Stimulated activated CD8-positive, alpha-beta memory T cell treated with anti-CD3 and anti-CD28 coated beads, Interleukin-2, amount 100 ng/mL, for 48 hours (primary cell): ENCODE measurements at places on chromosomes 4 and X.

DNA sequence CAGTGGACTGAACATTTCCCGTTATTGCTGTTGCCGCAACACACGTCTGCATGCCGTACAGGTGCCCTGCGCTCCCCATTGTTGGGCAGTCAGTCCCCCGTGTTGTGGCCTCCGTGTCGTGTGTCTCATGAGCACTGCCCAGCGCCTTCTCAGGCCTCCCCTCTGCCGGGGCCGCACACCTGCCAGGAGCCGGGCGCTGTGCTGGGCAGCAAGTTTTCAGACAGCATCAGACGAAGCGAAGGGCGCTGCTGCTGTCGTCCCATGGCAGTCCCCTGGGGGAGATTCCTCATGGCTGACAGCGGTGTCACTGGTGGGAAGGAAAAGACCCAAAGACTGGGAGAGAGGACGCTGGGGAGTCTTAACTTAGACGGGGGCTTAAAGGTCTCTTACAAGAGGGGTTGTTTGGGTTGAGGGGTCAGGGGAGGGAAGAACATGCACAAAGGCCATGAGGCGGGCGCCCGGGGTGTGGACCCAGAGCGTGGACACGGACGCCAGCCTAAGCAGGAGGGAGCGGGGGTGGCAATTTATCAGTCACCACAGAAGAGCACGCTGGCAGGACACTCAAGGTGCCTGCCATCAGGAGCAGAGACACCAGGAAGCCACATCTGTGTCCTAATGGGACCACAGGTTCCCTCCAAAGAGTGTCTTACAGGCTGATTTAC lies 47.3 kb downstream of the RGS12 start:
- no peak for DNase-seq

- DNase-seq: no peak
These were observed 5.6 kb downstream of the TMEM255A start for GRCh38 chrX:120305531-120306141.

DNA sequence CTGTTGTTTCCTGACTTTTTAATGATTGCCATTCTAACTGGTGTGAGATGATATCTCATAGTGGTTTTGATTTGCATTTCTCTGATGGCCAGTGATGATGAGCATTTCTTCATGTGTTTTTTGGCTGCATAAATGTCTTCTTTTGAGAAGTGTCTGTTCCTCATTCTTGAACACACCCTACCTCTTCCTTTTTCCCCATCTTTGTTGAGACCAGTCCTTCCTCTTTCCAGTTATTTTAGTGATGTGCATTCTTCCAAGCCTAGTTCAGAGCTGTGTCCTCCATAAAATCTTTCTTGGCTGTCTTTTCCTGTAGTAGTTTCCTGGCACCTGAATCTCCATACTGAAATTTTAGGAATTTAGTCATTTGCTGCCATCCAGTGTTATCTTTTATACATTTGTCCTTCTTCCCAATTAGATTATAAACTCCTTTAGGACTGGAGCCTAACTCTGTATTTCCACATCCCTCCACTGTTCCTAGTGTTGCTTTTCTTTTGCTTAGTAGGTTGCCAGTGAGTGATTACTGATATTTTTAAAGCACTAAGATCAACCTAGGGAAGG lies 11.4 kb downstream of the FHIP1A start:
- no peak for DNase-seq

GRCh38 chrX:397575-397974 lies 10.9 kb upstream of the PPP2R3B start:
- DNase-seq: no peak

GRCh38 chr4:76881375-76881774 lies 16.6 kb downstream of the SOWAHB start:
- no peak for DNase-seq

DNA sequence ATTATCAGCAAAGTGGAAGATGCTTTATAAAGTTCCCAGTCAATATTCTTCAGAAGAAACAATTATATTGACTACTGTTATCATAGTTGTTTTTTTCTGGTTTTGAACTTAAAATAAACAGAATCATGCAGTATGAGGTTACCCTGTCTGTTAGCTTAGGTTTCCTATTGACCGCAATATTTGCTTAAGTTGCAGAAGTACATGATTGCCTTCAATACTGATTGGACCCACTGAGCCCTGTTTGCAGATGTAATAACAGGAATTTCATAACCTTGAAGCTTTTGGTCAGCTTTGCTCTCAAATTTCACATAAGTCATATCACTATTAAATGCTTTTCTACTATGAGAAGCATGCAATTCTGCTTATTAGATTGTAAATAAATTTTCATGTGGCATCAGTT lies 229.1 kb upstream of the FSTL5 start:
- DNase-seq: no peak

- DNase-seq: no peak
These were observed 115.4 kb downstream of the STPG2 start for GRCh38 chr4:98027827-98028226.

GRCh38 chr4:74480267-74480666 lies 35.3 kb downstream of the AREG start:
- DNase-seq: no peak

DNA sequence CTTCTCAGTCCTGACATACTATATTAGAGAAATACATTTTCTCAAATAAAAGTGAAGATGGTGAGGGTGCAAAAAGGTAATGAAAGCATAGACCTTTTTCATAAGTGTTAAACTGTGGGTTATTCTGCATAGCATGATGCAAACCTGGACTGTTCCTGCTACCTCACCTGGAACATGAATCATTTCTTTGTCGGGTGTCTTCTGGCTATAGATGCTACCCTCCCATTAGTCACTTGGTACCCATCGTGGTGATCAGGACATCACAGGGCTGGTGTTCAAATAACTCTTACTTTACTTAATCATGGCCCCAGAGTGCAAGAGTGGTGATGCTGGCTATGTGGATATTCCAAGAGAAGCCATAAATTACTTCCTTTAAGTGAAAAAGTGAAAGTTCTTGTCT lies 264.7 kb upstream of the AGA start:
- no peak for DNase-seq

DNA sequence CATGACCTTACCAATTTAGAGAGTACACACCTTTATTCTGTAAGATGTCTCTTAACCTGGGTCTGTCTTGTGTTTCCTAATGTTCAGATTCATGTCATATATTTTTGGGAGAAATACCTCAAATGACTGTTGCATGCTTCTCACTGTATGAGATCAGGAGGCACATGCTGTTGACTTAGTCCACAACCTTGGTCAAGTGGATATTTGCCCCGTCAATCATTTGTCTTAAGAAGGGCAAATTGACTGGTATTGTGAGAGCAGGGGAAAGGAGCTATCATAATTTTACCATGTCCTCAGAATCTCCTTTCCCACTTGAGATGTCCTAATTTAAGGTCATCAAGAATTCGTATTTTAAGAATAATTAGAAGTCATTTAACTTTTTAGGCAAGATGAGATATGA lies 11.0 kb downstream of the NUDT9 start:
- DNase-seq: no peak

- DNase-seq: no peak
These were observed 92.9 kb downstream of the EGF start for GRCh38 chr4:110005461-110006056.

GRCh38 chrX:22313766-22314165 lies 41.1 kb downstream of the CBLL2 start:
- no peak for DNase-seq

DNA sequence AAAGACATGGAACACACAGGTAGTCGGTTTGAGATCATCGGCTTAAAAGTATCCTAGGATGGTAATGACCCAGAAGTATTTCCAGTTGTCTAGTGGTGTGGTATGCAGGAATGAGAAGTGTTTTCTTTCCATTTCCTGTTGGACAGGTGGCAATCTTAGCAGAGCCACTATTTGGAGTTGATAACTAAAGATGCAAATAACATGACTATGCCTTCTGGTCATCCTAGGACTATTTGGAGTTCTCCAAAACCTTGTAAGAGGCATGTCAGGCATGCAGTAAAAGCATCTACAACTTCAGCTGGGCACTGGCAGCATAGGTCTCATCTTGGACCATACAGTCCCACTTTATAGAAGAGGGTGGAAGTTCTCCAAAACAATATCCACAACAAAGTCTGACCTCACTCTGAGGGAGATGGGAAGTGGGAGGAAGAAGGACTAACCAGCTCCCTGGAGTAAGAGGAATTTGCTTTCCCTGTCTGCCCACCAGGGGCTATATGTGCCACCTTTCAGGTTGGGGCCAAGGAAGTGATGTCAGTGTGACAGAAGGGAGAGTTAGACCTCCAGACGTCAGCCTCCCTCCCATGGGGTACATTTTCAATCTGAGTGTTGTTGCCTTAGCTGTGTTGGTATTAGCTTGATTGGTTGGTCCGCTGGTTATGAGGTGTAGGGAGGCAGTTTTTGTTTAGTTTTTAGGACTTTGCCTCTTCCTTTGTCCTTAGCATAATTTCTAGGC lies 101.2 kb upstream of the MYOZ2 start:
- no peak for DNase-seq

DNA sequence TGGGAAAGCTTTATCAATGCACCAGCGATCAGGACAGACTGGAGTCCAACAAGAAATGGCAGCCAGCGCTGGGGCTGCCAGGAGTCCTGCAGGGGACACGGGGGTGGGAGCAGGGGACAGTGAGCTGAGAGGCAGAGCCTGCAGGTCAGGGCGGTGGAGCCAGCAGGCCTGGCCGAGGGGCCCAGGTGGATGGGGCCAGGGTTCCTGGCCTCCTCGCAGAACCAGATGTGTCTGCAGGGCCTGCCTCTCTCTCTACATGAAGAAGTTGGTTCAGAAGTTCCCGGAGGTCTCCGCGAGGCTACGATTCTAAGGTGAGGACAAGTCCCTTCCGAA lies 63.6 kb downstream of the CPZ start:
- DNase-seq: no peak

GRCh38 chr4:125368671-125369081 lies 53.9 kb downstream of the FAT4 start:
- DNase-seq: no peak

GRCh38 chr4:138599965-138600364 lies 357.8 kb upstream of the SLC7A11 start:
- DNase-seq: no peak

- DNase-seq: no peak
These were observed 37.7 kb downstream of the MAOA start for GRCh38 chrX:43693602-43694406.

DNA sequence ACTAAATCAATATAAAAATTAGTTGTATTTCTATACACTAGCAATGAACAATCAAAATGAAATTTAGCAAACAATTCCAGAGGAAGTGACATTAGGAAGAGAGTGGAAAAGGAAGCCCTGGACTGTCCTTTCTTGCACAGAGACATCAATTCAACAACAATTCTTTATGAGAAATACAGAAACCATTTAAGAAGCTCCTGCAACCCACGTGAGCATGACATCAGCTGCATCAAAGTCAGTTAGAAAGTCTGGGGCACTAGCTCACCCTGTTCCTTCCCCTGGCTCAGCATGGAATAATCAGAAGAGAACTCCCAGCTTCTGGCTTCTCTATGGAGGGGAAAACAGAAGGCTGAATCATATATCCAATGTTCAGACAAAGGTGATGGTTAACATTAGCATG lies 48.6 kb upstream of the STARD8 start:
- DNase-seq: no peak

DNA sequence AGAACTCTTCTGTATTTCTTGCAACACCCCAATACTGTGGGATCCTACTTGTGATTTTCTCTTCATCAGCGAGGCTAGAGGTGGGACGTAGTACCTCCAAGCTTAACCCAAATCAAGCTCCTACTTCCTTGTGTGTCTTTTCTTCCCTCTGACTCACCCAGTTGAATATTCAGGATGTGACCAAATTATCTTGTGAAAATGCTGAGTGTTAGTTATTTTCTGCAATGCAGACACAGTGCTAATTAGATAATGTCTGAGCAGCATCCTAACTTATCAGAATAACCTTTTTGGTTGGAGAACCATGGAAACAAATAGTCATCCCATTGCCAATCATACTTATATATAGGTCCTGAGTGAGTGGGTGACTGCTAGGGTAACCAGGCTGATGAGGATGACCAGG lies 2.4 kb downstream of the MEPE start:
- no peak for DNase-seq

GRCh38 chr4:2672700-2673099 lies 83.4 kb downstream of the TNIP2 start:
- DNase-seq: no peak

DNA sequence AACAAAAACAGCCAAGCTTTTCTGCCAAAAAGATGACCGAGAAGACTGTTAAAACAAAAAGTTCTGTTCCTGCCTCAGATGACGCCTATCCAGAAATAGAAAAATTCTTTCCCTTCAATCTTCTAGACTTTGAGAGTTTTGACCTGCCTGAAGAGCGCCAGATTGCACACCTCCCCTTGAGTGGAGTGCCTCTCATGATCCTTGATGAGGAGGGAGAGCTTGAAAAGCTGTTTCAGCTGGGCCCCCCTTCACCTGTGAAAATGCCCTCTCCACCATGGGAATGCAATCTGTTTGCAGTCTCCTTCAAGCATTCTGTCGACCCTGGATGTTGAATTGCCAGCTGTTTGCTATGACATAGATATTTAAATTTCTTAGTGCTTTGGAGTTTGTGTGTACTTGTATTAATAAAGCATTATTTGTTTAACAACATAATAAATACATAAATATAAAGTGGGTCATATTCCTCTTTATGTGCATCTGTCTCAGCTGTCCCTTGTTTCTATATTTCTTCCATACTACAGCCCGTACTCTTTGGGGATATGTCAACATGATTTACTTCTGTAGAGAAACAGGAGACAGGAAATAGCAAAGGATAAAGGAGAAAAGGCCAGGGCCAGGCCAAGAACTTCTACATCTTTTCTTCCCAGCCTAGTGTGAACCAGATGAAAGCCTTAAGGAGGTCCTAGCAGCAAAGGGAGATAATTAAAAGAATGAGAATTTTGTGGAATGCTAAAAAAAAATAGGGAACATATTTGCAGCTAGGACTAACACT lies 667 bp downstream of the PTTG2 start:
- DNase-seq: no peak

GRCh38 chr4:102227388-102227787 lies 117.9 kb downstream of the SLC39A8 start:
- no peak for DNase-seq

GRCh38 chrX:54043056-54043455 lies 1.2 kb downstream of the PHF8 start:
- no peak for DNase-seq

DNA sequence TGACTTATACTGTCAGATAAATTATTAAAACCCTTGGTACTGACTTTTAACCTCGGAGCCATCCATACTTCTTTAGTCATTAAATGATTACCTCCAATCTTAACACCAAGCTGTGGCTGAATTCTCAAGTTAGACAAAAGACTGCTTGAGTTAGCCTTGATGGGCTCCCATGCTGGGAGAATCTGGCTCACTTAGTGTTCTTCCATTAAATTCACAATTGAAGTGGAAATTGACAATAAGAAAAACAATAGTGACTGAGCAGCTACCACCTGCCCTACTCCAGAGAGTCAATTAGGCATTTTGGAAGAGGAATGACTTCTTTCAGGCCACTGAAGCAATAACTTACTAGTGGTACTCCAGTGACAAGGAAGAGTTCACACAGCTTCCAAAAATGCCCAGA lies 503.0 kb upstream of the CPXCR1 start:
- DNase-seq: no peak
